Endodermal cell (in vitro differentiated cells): ENCODE measurements at places on chromosomes 1 and 21. TPM values are rescaled to one million over a fixed set of nuclear protein-coding genes. Genes with fewer than 3 reads are reported as not detected.
A peak's percentile ranks its signal among the peaks of the same experiment; 100 is the strongest.

DNA sequence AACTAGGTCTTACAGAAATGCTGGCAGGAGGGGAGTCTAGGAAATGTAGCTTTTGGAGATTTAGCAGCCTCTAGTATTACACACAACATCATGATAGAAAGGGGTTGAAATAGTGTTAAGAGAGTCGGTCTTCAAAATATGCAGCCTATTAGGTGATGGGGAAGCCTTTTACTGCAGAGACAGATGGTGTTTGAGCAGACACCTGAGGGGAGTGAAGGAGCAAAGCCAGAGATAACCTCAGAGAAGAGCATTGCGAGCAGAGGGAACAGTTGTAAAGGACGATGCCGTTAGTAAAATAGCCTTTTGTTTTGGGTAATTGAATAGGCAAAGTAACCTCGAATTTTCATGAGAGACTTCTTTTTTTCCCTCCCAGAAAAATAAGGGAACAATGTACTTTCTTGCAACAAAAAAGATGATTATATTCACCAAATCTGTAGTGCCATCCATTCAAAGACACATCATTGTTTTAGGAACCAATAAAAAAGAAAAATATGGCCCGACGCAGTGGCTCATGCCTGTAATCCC, 66.3 kb upstream of the KIF1B start:
- H3K27me3 ChIP-seq, result no peaks in the 10 kb centered on the region
- H3K4me3 ChIP-seq, result no peak overlapping the region
- DNase-seq, result no peak
- no peak overlapping the region for H3K27ac ChIP-seq
- H3K36me3 ChIP-seq, result peaks cover 20% of the 10 kb centered on the region
- no peaks in the 10 kb centered on the region for H3K4me1 ChIP-seq

DFFA gene
- 91.2 and 100 TPM in 2 replicates for total RNA-seq

DNA sequence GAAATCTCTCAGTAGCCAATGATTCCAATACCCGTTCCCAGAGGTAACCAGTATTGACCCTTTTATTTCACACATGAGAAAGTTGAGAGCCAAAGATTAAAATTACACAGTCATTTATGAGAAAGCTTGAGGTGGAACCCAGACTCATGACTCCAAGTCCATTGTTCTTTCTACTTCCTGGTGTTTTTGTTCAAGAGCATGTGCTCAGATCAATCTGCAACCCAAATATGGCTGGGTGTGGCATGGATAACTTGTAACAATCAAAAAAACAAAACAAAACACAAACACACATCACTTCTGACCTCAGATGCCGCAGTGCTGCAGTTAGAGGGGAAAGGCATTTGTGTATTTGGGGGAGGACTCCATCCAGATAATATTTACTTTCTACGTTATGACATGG, 18.7 kb upstream of the ABCD3 start:
- H3K4me1 ChIP-seq, result no peaks in the 10 kb centered on the region
- no peak overlapping the region for H3K27ac ChIP-seq
- no peaks in the 10 kb centered on the region for H3K27me3 ChIP-seq
- no peaks in the 10 kb centered on the region for H3K36me3 ChIP-seq

DNA sequence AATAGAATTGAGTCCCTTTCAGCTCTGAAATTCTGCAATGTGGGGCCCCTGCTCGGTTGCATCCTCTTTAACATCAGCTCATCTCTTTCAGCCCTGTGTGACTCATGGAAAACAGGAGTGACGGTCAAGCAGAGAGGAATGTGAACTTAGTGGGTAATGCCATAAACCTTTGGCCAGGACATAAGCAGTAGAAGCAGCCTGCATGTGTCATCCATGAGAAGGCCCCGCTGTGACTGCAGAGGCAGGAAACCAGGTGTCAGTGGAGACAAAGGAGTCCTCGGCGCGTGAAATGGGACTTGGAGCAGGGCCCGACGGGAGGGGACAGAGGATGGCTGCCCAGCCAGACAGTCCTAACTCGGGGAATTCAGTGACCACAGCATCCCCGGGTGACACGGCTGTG, 21.1 kb upstream of the EPHB2 start:
- no peaks in the 10 kb centered on the region for H3K36me3 ChIP-seq
- H3K27ac ChIP-seq, result peak overlapping the region; percentile 25
- no peaks in the 10 kb centered on the region for H3K27me3 ChIP-seq
- no peak overlapping the region for H3K4me3 ChIP-seq
